ENCODE measurements at places on chromosomes 1 and 21.

DNA sequence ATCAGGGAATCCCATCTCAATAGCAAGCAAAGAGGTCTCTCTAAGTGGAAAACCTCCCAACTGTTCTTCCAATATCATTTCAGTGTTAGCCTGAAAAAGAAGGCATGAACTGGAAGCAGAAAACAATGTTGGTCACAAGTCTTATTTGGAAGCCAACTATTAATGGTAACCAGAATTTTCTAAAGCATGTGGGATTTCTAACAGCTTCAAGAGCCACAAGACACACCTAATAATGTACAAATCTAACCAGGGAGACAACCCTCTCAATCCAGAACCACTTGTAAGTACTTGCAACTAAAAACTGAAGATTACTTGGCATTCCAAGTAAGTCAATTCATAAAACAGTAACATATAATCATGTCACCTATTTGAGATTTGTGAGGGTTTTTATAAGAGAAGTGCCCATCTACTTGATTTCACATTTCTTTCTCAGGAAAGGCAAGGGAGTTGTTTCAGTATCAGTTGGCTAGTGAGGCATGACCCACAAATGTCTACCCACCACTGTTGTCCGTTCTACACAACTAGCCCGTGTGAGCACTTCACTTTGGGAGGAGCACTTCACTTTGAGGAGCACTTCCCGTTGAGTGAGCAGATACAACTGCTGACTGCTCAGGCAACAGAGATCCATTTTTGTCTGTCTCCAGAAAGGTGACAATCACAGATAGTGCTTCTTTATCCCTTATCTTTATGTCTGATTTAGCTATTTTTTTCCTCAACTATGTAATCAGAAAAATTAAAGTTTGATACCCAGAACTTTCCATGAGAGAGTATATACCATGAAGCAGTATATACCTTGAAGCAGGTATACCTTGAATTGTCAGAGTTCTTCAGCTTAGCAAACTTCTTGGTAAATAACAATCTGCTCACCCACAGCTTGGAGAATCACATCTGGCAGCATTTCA lies 11.1 kb downstream of the STX6 start:
- no peak for DNase-seq

GRCh38 chr1:192158181-192158580 lies at the start of gene RGS18:
Gene RGS18 (plus strand): TSS chr1:192158462. CDS start chr1:192158638, 176 bp downstream.
- DNase-seq: peak; percentile 97

DNA sequence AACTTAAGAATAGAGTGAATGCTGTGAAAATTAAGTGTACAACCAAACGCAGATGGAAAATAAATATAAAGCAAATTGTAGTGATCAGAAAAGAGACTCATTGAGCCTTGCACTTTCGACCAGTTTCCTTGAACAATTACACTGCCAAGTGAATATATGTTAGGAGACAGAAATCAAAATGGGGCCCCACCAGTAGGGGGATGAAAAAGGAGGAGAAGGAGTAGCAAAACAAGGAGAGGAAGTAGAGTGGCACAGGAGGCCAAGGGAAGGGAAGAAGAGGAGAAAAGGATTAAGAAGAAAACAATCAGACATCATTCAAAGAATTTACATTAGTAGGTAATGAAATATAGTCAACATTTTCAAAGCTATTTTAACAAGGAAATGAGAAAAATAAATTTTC lies 1770.6 kb downstream of the PLA2G4A start:
- no peak for DNase-seq

GRCh38 chr1:244653439-244654107 lies 647 bp downstream of the DESI2 start:
- DNase-seq: peak; percentile 25

Measured in suppressor macrophage treated with lipopolysaccharide for 1 hour (primary cell).